ENCODE measurements at places on chromosomes 13 and 19.

GRCh38 chr13:76289558-76289957 lies 596.6 kb downstream of the KCTD12 start:
- H3K27me3 ChIP-seq = no peaks in the 10 kb centered on the region
- H3K27ac ChIP-seq = no peak overlapping the region
- no peak overlapping the region for H3K4me3 ChIP-seq
- H3K4me1 ChIP-seq = peaks cover 5% of the 10 kb centered on the region
- no peak for DNase-seq

- H3K27me3 ChIP-seq = peaks cover 75% of the 10 kb centered on the region
- DNase-seq = no peak
Measured at GRCh38 chr19:45216667-45217066, 28.5 kb downstream of the EXOC3L2 start.

DNA sequence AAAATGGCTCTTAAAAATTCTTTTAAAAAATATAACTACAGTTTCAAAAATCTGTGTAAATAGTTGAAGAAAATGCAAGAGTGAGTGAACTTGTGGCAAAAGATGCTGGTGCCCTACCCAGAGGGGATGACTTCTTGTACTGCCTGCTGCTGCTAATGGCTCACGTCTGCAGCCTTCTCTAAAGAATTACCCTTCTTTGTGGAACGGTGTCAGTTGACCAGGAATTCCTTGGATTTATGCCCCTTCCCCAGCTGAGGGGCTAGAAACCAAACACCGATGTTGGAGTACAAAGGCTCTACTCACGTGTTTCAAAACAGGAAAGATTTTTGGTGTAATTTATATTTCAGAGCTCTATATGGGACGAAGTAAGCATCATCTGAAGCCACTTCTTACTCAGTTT lies 1582.8 kb downstream of the OLFM4 start:
- H3K27me3 ChIP-seq = no peaks in the 10 kb centered on the region
- no peak for DNase-seq
- no peak overlapping the region for H3K27ac ChIP-seq

- H3K27me3 ChIP-seq = peaks cover 2% of the 10 kb centered on the region
- peaks cover under 1% of the 10 kb centered on the region for H3K4me1 ChIP-seq
- peak; percentile 54 for DNase-seq
- H3K36me3 ChIP-seq = no peaks in the 10 kb centered on the region
Measured at GRCh38 chr19:14347999-14348889, 33.0 kb upstream of the ADGRE5 start.

GRCh38 chr19:7888826-7889217 lies 512 bp downstream of the LRRC8E start:
- DNase-seq = no peak
- peaks cover 5% of the 10 kb centered on the region for H3K27me3 ChIP-seq
- H3K36me3 ChIP-seq = no peaks in the 10 kb centered on the region
- H3K27ac ChIP-seq = no peak overlapping the region
- H3K4me3 ChIP-seq = peak overlapping the region; percentile 54
- H3K4me1 ChIP-seq = peaks cover 3% of the 10 kb centered on the region

- H3K27me3 ChIP-seq = no peaks in the 10 kb centered on the region
- no peak for DNase-seq
- no peak overlapping the region for H3K27ac ChIP-seq
- H3K4me3 ChIP-seq = no peak overlapping the region
- H3K4me1 ChIP-seq = peaks cover 5% of the 10 kb centered on the region
- no peaks in the 10 kb centered on the region for H3K36me3 ChIP-seq
Measured at GRCh38 chr13:49776871-49777270, 15.6 kb downstream of the KPNA3 start.

DNA sequence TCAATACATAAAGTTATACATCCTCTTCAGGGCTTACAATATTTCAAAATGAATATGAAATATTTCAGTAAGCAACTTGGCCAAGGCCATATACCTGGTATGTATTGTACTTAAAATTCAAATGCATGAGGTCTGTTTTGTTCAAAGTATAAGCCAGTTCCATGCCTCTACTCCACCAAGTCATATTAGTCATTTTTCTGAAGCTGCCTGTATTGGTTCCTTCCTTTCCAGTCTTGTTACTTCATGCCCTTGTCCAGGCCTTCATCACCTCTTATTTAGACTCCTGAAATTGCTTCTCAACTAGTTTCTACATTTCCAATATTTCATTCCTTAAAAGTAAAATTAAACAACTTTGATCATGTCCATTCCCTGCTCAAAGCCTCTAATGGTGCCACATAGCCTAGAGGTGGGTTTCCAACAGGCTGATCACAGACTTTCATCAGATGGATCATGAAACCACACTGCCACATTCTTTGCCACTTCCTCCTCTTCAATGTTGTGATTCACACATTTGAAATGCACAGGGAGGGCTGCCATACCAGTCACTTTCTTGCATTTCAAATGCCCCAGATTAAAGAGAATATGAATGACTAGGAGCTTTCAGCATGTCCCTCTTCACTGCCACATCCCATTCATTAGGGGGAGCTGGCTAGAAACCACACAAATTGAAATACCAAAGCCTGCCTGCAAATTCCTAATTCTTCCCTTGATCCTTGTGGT lies 424.1 kb upstream of the DACH1 start:
- H3K36me3 ChIP-seq = peaks cover 3% of the 10 kb centered on the region
- DNase-seq = no peak

GRCh38 chr13:79812070-79812850 lies 331.3 kb downstream of the NDFIP2 start:
- no peak for DNase-seq
- peak overlapping the region; percentile 18 for H3K27ac ChIP-seq
- no peaks in the 10 kb centered on the region for H3K27me3 ChIP-seq
- peaks cover 28% of the 10 kb centered on the region for H3K4me1 ChIP-seq
- no peaks in the 10 kb centered on the region for H3K36me3 ChIP-seq

DNA sequence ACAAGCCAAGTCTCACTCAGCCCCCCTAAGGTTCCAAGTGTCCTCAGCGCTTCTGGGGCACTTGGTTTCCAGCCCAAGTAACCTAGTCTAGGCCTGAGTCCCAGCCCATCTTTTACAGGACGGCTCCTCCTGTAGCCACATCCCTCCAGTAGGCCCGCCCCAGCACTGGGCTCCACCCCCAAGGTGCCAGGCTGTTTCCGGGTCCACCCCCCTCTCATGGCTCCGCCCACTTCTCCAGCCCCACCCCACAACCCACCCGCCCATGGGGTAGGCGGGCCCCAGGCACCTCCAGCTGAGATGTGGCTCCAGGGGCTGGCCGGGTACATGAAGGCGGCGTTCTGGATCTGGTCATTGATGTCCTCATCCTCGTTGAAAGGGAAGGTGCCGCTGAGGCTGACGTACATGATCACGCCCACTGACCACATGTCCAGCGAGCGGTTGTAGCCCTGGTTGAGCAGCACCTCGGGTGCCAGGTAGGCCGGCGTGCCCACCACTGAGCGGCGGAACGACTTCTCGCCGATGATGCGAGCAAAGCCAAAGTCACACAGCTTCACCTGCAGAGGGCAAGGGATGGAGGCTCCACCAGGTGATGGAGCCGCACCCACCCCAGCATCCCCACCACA lies 17.2 kb upstream of the DACT3 start:
- H3K27ac ChIP-seq = no peak overlapping the region
- no peak for DNase-seq
- no peak overlapping the region for H3K4me3 ChIP-seq
- H3K36me3 ChIP-seq = peaks cover 48% of the 10 kb centered on the region

GRCh38 chr19:11505504-11506100 lies at the start of gene ZNF653:
Gene ZNF653 (minus strand): TSS chr19:11505839. CDS start chr19:11505786, 53 bp downstream.
- H3K36me3 ChIP-seq = peaks cover 5% of the 10 kb centered on the region
- peak; percentile 93 for DNase-seq

GRCh38 chr19:7648265-7649014 lies 11.5 kb downstream of the STXBP2 start:
- H3K4me1 ChIP-seq = peaks cover 4% of the 10 kb centered on the region
- no peak overlapping the region for H3K27ac ChIP-seq
- peaks cover 12% of the 10 kb centered on the region for H3K27me3 ChIP-seq
- peaks cover 4% of the 10 kb centered on the region for H3K36me3 ChIP-seq

DNA sequence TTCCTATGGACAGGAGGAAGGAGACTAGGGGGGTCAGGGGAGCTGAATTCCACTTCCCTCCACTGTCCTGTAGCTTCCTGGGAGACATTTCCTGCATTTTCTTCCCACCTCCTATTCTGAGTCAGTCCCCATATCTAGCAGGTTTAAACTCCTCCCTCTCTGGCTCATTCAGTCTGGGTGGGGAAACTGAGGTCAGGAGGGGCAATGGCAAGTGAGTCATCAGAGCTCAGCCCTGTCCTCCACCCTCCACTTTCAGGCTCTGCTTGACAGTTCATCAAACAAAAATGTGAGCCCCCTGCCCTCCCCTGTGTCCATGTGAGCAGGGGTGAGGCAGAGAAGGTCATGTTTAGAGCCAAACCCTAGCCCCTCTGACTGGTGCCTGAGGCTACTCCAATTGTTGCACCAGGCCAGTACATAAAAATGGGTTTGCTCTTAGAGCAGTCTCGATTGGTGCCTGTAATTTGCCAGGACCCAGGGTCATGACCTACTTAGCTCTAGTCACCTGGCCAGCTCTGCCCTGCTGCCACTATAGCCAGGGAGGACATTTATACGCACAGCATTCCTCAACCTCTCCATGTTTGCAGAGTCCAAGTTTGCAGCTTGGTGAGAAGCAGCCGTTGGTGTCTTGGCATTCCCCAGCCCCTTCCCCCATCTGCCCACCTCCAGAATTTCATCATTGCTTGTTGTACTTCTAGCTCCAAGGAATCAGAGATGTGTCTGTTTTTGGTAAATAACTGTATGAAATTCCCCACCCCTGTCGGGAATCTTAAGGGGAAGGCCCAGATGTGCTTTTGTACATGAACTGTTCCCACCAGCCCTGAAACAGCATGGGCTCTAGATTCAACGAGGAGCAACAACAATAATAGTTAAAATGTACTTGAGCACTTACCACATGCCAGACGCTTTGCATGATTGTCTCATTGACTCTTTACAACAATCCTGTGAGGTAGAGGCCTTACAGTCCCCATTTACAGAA lies 20.7 kb downstream of the SAMD4B start:
- H3K4me3 ChIP-seq = no peak overlapping the region
- H3K27me3 ChIP-seq = no peaks in the 10 kb centered on the region
- DNase-seq = no peak
- H3K27ac ChIP-seq = peak overlapping the region; percentile 59
- H3K4me1 ChIP-seq = no peaks in the 10 kb centered on the region
- peaks cover 37% of the 10 kb centered on the region for H3K36me3 ChIP-seq

- peaks cover 26% of the 10 kb centered on the region for H3K36me3 ChIP-seq
- no peaks in the 10 kb centered on the region for H3K27me3 ChIP-seq
- no peak for DNase-seq
Measured at GRCh38 chr19:53871454-53871853, 3.8 kb downstream of the MYADM start.

DNA sequence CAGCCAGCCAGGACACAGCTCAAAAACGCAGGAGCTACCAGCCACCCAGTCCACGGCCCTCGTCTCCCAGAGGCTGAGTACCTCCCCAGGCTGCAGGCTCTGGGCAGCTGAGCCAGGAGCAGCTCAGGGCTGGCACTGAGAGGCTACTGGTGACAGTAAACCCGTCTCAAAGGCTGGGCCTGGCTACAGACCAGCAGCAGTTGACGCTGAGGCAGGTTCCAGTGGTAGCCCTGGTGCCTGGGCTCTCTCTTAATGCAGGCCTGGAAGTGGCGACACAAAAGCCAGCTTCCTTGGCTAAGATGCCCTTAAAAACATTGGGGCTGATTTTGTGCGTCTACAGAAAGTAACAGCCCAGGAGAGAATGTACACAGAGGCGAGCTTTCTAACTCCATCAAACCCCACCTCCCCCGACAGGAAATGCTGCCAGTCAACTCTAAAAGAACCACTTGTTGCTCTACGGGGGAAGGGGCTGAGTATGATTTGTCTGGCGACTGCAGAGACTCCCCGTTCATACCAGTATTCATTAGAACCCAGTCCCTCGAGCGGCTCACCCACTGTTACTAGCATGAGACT lies 126.3 kb downstream of the STK24 start:
- DNase-seq = no peak
- H3K27me3 ChIP-seq = no peaks in the 10 kb centered on the region
- H3K4me3 ChIP-seq = no peak overlapping the region
- peaks cover 45% of the 10 kb centered on the region for H3K36me3 ChIP-seq
- H3K4me1 ChIP-seq = peaks cover 23% of the 10 kb centered on the region
- peak overlapping the region; percentile 57 for H3K27ac ChIP-seq

- no peak overlapping the region for H3K27ac ChIP-seq
- no peaks in the 10 kb centered on the region for H3K27me3 ChIP-seq
- no peak overlapping the region for H3K4me3 ChIP-seq
- no peak for DNase-seq
Measured at GRCh38 chr13:110194451-110194850, 112.5 kb downstream of the COL4A1 start.

DNA sequence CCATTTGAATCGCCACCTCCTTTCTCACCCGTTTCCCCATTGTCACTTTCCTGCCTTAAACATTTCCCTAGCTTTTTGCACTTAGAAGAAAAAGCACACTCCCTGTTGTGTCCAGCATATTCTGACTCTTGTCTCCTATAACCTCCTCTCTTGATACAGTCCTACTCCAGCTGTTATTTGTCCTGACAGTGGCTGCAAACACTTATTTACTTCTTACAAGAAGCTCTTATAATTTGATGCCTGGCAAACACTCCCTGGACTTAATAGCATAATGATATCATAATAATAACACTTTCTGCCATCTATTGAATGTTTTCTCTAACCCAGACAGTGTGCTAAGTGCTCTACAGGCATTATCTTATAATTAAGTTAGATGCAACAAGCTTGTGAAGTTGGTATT lies 76.6 kb downstream of the DGKH start:
- H3K27ac ChIP-seq = no peak overlapping the region
- no peaks in the 10 kb centered on the region for H3K4me1 ChIP-seq
- no peak overlapping the region for H3K4me3 ChIP-seq
- DNase-seq = no peak
- no peaks in the 10 kb centered on the region for H3K27me3 ChIP-seq
- peaks cover 4% of the 10 kb centered on the region for H3K36me3 ChIP-seq

GRCh38 chr19:19185853-19186740 lies 5.9 kb downstream of the BORCS8 start:
- H3K4me3 ChIP-seq = no peak overlapping the region
- H3K27me3 ChIP-seq = no peaks in the 10 kb centered on the region
- H3K27ac ChIP-seq = no peak overlapping the region
- H3K4me1 ChIP-seq = peaks cover 7% of the 10 kb centered on the region

DNA sequence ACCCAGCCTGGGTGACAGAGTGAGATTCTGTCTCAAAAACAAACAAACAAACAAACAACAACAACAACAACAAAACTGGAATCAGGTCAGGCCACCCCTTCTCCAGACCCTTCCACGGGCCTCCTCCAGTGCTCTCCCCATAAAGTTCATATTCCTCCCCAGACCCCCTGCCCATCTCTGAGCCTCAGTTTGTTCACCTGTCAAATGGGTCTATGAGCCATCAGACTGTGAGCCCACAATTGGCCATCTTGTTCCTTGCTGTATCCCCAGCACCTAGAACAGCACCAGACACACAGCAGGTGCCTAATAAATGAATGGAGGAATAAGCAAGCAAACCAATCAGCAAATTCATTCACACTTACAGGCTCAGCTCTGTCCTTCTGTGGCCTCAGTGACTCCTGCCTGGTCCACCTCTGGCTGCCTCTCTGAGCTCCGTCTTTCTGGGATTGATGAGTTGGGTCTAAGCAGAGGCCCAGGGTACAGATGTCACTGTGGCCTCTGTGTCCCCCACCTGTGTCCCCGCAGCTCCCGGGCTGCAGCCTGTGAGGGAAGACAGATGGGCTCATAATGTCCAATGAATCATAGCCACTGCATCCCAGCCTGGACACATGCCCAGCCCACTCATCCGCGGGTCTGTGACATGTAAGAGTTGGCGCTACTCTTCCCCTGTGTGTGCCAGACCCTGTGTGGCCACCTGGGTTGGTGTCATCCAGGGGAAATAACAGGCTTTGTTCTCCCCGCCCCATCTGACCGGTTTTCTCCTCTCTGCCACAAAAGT lies 19.6 kb upstream of the PTPRS start:
- no peak for DNase-seq
- no peak overlapping the region for H3K4me3 ChIP-seq
- no peaks in the 10 kb centered on the region for H3K36me3 ChIP-seq
- H3K4me1 ChIP-seq = no peaks in the 10 kb centered on the region
- peaks cover 48% of the 10 kb centered on the region for H3K27me3 ChIP-seq
